G401 (cell line): ENCODE measurements at places on chromosomes 11 and 22.

DNA sequence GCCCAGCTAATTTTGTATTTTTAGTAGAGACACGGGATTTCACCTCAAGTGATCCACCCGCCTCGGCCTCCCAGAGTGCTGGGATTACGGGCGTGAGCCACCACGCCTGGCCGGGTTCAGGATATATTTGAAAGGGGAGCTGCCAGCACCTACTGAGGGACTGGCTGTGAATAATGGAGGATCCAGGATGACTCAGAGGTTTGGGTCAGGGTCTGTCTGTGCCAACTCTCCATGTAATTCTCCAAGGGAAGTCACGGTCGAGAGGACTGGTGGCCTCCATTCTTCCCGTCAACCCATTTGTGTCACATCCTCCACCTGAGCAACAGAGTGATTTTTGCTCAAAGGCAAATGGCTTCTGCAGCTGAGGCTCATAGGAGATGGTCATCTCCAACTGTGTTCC lies 3.6 kb upstream of the ARRB1 start:
- no peak for DNase-seq

- no peak for DNase-seq
These were observed 14.6 kb downstream of the TANGO2 start for GRCh38 chr22:20035375-20036083.

DNA sequence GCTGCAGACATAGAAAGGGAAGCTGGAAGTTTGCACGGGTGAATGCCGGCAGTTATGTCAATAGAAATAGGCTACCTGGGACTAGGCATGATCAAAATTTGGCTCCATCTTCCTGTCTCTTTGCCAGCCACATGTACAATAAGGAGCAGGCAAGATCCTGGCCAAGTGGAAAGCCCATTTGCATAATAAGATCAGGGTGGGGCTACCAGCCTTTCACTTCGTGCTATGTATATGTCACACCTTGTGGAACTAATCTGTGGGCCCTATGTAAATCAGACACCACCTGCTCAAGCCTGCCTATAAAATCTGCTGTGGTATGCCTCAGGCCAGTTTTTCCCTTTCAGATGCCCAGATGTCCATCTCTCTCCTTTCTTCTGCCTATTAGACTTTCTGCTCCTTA lies 79.3 kb upstream of the DRD2 start:
- DNase-seq = no peak

DNA sequence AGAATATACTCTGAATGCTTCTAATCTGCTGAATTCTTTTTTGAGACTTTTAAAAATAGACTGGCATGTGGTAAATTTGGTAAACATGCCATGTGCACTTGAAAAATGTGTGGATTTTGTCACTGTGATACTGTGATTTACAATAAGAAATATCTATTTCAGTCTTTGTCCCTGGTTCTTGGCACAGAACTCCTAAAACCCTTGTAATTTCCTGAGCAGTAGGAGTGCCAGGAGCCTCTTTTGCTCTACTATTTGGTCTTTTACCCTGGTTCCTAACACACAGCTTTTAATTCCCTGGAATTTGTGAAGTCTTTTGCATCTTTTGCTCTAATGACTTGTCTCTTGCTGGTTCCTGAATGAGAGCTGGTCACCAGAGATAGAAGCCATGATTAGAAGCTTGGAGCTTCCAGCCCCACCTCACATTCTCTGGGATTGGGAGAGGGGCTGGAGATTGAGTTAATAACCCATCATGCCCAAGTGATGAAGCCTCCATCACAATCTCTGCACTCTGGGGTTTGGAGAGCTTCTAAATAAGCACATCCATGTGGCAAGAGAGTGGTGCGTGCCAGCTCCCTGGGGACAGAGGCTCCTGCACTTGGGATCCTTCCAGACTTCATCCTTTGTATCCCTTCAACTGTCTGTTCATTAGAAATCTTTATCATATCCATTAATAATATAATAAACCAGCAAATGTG lies 27.2 kb upstream of the SYT13 start:
- DNase-seq = peak; percentile 71

- DNase-seq = no peak
These were observed 17.4 kb downstream of the TUB start for GRCh38 chr11:8098361-8098760.

- peak; percentile 19 for DNase-seq
These were observed 689 bp downstream of the PDHX start for GRCh38 chr11:34916843-34917770.

- DNase-seq = no peak
These were observed 51.5 kb downstream of the EXT2 start for GRCh38 chr11:44146931-44147330.

DNA sequence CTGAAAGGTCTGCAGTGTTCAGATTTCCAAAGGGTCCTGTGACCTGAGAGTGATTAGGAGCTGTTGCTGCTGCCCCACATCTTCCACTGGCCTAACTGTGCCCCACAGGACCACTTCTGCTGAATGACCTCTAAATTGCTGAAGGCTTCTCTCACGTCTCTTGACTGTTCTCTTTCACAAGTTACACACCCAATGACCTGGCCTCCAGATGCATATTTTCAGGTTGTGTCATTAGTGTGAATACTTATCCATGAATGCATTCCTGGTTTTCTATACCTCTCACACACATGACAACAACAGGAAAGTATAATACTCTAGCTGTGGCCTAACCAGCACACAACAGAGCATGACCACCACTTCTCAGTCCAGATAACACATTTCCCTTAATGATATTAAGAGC lies 15.4 kb downstream of the PRR14L start:
- no peak for DNase-seq

DNA sequence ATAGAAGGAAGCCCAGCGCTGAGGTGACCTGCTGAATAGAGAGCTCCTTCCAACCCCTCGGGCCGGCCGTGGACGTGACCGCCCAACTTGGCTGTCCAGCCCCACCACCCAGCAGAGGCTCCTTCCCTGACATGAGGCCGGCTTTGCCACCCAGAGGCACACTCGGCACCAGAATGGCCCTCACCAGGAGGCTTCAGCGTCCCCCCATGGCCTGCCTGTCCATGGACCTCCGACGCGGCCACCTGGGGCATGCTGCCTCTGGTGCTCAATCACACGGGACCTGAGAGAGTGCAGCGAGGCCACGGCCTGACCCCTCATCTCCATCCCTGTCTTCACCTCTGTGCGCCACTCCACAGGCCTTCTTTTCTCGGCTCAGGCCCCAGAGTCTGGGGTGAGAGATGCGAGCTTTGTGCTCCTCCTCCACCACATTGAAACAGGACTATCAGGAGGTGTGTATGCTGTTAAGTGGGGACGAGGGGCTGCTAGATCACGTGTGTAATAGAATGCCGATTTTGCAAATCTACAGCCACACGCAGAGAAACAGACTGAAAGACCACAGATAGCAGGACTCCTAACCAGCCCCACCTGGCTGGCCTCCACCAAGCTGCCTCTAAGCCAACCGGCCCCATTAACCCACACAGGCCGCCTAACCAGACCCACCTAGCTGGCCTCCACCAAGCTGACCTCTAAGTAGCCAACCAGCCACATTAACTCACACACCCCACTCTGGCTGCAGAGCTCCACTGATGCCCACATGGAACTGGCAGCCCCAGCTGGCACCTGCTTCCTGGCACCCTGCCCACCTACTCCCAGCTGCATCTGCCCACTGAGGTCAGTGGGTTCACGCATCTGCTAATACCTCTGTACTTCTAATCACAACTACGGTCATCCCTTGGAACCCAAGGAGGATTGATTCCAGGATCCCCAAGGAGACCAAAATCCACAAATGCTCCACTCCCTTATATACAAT lies 20.7 kb downstream of the LINC01488 start:
- DNase-seq = no peak

DNA sequence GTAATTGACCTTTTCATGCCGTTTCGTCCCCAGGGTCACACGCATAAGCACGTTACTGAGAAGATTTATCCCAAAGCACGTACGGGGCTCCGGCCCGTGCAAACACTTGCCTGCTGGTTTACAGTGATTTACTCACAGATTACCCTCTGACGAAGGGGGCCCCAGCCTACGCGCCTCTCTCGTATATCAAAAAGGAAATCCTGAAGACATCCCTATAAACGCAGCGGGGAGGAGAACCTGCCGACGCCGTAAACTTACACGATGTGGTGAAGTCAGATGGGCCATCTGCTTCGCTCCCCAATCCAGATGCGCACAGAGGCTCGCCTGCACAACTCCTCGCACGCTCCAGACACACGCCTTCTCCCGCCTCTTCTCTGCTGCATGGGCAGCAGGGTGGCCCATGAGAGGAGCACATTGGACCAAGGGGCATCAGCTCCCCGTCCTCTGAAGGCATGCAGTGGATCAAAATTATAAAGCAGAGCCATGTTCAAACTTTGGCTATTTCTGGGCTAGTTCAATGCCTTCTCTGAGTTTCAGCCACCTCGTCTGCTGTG lies 123.6 kb downstream of the MN1 start:
- DNase-seq = no peak

DNA sequence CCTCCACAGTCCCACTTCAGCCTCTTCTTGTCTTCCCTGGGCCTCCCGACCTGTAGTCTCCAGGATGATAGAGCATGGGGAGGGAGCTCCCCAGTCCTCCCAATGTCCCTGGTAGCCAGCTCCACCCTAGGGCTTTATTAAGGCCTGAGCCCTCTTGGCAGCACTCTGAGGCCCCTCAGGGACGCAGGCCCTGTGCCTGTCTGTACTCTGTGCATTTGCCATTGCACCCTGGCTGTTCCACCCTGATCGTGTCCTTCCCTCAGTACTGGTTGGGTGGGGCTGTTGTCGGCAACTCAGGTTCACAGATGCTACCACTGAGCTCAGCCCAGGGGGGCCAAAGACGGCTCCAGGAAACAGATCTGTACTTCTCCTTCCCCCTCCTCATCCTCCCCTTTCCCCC lies 7.2 kb downstream of the SSTR3 start:
- no peak for DNase-seq

- no peak for DNase-seq
These were observed 40.6 kb upstream of the CRYBB3 start for GRCh38 chr22:25159028-25159427.

DNA sequence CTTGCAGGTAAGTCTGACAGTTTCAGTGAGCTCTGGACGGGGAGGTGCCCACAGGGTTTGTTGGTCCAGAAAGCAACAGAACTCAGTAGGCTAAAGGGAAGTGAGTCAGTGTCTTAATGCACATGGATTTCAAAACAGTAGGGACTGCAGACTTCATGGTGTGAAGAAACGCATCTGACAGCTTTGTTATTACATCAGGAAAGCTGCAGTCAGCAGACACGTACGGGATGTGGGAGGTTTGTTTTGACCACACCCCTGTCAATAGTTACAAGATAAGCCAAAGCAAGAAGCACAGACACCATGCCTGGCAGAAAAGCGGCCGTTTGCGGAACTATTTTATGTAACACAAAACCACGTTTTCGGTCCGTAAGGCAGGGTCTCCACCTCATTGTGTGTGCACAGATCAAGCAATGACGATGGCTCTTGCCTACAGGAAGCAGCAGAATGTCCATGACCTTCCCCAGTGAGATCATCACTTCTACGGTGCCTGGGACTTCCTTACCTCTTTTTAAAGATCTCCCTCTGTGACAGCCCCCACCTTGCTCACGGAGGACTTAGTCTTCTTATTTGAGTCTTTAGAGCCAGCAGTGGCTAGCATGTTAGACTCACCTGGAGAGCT lies 58.2 kb upstream of the FTH1 start:
- DNase-seq = no peak

GRCh38 chr22:36743591-36744412 lies 32.1 kb downstream of the IFT27 start:
- DNase-seq = no peak

- DNase-seq = no peak
These were observed 101.8 kb downstream of the KIRREL3 start for GRCh38 chr11:126898802-126899201.

GRCh38 chr11:74717221-74717969 lies 13.8 kb downstream of the CHRDL2 start:
- DNase-seq = no peak

DNA sequence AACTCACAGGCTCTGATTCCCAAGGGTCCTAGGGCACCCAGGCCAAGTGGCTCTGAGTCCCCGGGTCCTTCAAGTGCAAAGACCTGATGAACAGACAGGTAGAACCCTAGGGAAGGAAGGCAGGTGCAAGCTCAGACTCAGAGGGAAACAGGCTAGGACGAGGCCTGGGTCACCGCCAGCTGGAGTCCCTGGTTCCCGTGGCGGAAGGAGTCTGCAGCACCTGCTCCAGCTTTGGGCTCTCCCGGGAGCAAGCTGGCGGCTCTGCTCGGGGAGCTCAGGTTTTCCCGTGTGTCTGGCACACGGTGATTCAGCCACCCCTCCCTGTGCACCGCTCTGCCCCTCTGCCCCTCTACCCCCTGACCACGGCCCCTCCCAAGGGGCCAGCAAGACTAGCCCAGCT lies 59.8 kb downstream of the WNT7B start:
- no peak for DNase-seq

DNA sequence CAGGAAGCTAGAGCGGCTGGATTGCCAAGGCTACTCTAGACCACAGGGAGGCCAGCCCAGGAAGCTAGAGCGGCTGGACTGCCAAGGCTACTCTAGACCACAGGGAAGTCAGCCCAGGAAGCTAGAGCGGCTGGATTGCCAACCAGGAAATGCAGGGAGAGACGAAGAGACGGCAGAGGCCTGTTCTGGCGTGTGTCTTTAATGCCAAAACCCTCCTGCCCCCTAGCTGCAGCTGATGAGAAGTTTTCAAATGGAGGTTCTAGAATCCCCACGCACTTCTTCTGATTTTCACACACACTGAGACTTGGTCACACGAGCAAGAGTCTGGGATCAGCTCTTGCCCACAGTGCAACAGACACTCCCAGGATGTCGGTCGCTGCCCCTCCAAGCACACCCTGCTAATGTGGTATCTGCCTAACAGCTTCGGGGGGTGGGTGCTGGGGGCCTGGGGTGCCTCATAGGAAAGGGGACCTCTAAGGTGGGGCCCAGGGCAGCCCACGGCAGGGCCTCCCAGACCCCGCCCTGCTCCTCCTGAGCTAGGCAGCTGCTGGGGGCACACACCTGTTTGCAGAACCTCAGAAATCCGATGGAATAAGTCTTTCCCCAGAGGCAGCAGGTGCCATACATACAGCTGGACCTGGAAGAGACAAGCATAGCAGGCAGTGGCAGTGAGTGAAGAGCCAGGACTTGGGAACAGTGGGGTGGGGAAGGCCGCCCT lies 28.5 kb downstream of the MAFF start:
- DNase-seq = no peak

DNA sequence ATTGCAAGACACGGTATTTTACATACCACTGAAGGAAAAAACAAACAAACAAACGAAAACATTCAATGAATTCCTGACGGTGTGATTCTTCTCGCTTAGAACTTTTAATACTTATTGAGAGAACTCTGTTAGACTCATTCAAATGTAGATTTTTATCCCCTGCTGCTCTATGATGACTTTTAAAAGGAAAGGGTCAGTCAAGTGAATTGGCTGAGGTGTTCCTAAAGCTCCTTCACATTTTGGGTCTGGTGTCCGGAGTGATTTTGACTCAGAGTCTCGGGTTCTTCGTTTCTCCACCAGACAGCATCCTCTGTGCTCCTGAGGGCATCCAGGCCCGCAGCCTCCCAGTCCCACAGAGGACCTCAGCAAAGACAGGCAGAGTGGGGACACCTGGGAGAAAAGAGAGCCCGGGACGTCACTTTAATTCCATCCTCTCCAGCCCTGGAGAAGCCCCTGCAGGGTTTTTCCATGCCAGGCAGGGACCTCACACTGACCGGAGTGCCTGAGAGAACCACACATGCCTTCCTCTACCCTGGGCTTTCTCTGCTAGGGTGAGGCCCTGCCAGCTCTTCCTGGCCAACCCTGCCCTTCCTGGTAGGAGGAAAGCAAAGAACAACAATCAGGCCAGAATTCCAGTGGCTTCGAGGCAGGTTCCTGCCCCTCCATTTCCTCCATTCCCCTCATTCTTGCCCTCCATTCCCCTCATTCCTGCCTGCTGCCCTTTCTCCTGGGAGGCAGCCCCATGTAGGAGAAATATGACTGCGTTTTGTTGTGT lies 1.4 kb upstream of the CSF2RB start:
- DNase-seq = no peak
